ENCODE measurements at places on chromosomes 4 and X.
A peak's percentile ranks its signal among the peaks of the same experiment; 100 is the strongest.

DNA sequence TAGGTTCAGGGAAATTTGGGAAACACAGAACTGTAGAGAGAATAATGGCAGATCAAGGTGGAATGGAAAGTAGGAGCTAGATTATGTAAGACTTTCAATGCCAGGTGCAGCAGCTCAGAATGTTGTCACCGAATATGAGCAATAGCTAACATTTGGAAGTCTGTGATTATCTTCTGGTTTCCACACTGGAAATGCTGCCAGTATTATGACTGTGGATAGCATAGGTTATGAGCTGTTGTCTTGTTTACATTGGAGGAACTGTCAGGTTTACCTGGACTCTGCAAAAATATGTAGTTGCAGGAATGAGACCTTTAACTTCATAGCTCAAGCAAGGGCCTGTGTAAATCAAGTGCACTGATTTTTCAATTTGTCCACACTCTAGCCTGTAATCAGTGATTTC lies 26.0 kb upstream of the TAF9B start:
- DNase-seq, result no peak

- DNase-seq, result no peak
Observed at GRCh38 chr4:3531318-3531878, 824 bp downstream of the LRPAP1 start.

DNA sequence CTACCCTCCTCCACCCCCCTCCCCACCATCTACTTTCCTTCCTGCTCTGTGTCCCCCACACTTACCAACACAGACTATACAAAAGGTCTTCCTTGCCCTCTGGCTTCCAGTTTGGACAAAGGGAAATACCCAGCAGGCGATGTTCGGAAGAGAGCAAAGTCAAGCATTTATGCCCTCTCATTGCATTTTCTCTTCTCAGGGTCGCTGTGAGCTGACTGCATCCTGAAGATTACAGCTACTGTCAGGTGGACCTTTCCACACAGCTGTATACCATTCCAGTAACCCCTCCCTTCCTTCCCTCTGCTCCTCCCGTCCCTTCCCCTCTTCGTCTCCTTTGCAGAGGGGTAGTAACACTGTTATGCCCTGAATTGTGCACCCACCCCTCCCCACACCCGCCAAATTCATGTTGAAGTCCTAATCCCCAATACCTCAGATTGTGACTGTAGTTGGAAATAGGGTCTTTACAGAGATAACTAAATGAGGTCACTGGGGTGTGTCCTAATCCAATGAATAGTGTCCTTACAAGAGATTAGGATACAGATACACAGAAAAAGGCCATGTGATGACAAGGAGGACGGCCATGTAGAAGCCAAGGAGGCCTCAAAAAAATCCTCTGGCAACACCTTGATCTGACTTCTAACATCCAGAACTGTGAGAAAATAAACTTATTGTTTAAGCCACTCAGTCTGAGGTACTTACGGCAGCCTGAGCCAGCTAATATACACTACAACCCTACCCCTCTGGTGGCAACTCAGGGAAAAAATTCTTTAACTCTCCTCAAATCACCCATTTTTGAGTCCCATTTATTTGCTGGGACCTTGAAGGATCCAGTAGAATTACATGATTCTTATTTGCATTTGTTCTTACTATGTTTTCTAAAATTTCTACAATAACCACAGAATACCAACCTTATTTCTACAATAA lies 11.7 kb downstream of the MORF4L2 start:
- DNase-seq, result no peak

DNA sequence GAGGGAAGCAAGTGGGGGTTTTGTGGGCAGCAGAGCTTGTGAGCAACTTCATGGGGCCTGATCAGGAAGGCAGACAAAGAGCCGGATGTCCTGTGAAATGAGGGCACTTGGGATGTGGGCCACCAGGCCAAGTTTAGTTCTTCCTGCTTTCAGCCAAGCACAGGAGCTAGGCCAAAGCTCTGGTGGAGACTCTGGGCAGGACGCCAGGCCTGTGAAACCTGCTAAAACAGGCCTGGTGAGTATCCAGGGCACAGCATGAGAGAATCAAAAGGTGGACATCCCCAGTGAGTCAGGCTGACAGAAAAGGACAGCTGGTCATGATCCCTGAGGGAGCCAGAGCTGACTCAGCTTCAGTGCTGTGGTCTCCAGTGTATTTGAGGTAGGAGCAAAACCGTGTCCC lies 95.7 kb downstream of the NPNT start:
- peak; percentile 65 for DNase-seq

DNA sequence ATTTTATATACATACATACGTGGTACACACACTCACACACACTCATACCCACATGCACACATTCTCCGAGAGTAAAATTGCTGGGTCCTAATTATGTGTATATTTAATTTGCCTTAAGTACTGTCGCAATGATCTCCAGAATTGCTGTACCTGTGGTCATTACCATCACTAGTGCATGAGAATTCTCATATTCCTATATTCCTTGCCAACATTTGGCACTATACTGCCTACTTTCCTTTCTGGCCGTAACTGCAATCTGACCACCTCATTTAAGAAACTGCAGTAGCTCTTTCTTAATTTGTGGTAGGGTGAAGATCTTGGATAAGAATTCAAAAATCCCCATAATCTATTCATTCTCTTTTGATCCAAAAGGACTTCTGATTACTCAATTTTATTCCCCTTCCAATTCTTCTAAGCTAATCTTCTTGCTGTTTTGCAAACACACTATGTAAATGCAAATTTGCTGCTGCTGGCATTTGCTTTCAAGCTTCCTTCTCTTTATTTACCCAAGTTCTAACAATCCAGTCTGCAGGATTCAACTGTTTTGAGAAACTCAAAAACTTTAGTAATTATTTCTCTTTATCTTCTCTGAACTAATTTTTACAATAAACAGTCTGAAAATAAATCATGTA lies 45.1 kb downstream of the ASIC5 start:
- DNase-seq, result no peak

DNA sequence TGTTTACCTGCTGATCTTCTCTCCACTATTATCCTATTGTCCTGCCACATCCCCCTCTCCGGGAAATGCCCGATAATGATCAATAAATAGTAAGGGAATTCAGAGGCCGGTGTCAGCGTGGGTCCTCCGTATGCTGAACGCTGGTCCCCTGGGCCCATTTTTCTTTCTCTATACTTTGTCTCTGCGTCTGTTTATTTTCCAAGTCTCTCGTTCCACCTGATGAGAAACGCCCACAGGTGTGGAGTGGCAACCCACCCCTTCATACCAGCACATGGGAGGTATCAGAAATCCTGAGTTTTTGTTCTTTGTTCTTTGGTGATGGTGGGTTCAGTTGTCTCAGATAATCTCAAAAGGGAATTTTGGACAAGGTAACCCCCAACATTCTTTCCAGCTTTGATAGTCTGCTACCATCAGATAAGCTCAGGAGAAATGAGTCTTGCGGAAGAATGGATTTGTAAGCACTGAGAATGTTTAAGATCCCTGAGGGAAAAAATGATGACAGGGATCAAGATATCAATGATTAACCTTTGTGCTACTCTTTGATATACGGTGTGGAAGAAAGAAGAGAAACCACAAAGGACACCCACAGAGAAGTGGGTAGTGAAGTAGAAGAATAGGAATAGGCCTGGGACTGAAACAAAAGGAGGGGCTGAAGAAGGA lies 117.9 kb downstream of the CEP44 start:
- DNase-seq, result no peak

DNA sequence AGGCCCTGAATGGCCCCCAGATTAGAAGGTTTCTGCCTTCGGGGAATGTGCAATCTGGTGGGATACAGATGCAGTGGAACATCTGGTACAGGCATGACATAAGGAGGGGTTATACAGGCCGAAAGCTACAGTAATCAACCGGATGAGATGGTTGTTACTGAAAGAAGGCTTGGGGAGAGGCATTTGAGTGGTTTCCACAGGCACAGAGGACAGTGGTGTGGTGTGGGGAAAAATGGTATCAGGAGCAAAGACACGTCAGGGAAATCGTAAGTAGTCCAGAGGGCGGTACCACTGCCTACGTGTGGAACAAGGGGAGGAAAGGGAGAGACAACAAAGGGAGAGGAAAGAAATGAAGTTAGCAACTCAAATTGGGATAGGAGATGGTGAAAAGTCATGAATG lies 3.0 kb downstream of the PDLIM3 start:
- no peak for DNase-seq

GRCh38 chrX:24098932-24099331 lies 44.2 kb downstream of the EIF2S3 start:
- no peak for DNase-seq

DNA sequence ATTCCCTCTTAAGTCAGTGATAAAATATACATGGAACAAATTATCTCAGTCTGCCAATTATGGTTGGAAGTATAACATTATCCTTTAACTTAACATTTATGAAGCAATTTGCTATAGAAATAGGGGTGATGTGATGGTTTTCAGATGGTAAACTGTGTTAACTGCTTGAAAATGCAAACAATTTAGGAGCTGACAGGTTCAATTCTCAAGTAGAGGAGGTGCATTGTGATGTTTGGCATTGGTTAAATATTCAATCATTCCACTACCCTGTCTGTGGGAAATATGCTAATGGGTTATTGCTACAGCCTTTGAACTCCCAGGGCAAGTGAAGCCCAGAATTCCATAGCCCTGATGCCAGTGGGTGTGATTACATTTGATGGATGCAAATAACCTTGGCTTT lies 243.4 kb upstream of the GK2 start:
- DNase-seq, result peak; percentile 54

DNA sequence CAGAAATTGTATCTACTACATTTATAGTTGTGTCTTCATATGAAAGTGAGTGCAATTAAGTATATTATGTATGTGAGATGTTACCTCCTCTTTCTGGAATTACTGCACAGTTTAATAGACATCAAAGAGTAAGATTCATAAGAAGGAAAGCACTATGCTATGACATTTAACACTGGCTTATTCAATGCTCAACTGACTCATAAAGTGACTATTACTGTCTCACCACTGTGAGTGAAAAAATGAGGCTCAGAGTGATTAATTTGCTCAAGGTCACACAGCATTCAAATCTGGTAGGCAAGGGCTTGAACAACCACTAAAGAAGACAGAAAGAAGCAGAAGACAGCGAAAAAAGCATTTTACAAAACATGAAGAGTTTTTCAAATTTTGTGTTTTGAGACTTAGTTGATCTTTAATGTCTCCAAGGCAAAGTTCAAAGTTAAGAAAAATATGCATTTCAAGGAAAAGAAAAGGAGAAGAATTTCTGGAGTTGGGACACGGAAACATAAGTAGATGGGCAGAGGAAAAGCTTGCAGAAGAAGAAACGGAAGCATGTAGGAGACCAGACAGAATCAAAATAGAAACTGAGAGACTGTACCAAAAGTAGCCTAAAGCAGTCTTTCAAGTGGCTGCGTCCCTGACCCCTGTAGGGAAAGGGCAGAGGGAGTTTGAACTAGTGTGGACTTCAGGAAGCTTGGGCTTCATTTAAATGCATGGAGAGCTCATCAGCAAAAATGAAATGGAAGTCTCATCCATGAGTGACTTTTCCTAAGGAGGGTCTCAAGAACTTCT lies 66.3 kb downstream of the KCNIP4 start:
- DNase-seq, result peak; percentile 21

DNA sequence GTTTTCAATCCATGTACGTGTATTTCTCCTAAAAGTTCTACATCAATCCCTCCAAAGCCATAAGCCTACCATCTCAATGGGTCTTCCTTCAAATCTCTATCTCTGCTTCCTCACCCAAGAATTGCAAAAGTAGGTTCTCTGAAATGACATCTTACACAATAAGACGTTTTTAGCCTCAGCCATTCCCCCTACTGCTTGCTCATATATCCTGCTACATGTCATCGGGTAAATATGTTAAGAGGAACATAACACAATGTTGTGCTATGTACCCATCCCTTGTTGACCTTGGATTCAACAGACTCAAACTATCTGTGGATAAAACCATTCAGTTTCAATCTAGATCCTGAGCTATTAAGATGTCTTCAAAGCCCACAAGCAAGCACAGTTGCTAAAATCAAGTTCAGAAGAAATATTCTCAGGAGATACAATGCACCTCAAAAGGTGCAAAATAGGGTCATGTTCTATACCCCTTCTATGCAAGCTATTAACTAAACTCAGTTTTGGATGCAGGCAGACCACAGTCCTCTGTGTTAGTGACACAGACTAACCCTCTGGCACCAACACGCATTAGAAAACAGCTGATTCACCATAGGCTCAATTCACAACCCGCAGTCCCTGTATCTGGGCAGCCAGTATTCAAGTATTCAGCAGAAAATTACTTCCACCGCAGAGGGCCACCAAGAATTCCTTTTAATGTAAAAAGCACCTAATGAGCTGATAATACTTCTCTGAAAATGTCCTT lies 56.8 kb downstream of the CD99L2 start:
- DNase-seq, result peak; percentile 20

DNA sequence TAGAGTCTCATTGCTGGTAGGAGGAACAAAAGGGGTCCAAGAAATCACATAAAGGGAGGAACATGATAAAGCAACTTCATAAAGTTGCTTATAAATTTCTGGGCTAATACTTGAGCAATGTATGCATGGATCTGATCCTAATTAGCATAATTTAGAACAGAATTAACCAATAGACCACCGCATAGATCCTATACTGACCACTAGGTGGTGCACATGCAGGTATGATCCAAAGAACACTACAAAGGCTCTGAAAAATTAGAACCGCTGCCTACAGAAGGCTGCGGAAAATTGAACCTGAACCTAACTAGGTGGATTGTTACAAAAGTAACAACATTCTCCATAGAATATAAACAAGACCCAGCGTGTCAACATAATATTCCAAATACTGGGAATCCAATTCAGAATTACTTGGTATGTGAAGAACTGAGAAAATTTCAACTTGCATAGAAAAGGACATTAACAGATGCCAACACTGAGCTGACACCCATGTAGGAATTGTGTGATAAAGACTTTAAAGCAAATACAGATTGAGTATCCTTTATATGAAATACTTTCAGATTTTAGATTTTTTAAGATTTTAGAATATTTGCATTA lies 23.3 kb downstream of the BRCC3 start:
- peak; percentile 6 for DNase-seq

GRCh38 chr4:146104541-146104940 lies 71.0 kb upstream of the LSM6 start:
- DNase-seq, result no peak

- no peak for DNase-seq
Observed at GRCh38 chrX:23805389-23805788, 22.4 kb downstream of the SAT1 start.

DNA sequence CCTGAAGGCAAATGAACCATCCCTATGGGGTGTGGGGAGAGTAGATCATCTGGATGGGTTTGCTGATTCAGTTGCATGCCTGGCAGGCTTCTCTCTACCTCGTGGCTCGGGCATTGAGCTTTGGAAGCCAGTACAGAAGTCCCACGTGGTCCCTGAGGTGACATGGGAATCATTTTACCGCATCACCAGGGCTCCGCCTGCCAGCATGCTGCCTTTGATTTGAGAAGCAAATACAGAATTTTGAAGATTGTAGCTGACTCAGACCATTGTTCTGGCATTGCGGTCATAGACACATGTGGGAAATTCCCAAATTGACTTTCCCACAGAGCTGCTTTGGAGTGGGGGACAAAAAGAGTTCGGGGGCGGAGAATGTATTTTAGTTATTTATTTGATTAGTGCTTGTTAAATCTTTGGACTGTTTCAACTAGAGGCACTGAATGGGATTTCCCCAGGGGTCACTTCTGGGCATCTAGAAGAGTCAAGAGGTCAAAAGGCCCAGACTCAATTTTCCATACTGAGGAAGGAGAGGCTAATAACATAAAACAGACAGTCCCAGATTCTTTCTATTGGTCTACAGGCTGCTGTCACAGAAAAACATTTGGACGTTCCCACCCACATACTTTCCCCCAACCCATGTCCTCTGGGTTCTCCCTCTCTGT lies 79.3 kb downstream of the NHSL2 start:
- peak; percentile 43 for DNase-seq

Data from brain microvascular endothelial cell (primary cell).